Globus pallidus (tissue), 1 donor: ENCODE measurements at places on chromosomes 3 and 15.

DNA sequence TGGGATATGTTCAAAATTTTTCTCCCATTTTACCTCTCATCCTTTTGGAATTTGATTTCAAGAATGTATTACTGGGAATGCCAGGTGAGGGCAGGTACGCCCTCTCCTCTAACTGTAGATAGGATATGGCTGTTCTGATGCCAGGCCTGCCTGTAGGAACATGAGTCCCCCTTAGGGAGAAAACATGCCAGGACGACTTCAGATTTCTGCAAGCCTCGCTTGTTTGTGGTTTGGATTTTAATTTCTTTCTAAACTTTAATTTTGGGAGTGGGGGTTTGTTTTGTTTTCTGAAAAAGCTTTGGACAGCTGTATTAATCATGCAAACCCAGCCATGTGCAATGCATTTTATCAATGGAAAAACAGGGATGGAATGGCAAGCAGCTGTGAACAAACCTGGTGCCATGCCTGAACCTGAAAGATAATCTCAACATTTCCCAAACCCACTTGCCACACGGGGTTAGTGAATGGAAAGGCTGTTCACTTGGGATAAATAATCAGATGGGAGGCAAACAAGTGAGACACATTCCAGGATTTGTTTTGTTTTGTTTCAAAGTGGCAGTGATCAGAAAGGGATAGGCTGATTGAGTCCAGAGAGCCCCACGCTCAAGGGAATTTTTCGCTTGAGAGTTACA lies 207.6 kb downstream of the GAP43 start:
- DNase-seq, result no peak

GRCh38 chr3:24264011-24264410 lies 230.6 kb downstream of the THRB start:
- DNase-seq, result no peak

- peak; percentile 17 for DNase-seq
Measured at GRCh38 chr3:192570821-192571791, 156.2 kb downstream of the FGF12 start.

- DNase-seq, result no peak
Measured at GRCh38 chr15:58019503-58020376, 45.8 kb downstream of the ALDH1A2 start.

- DNase-seq, result no peak
Measured at GRCh38 chr15:58260205-58260724, 122.1 kb downstream of the AQP9 start.

- DNase-seq, result peak; percentile 33
Measured at GRCh38 chr3:11509173-11510000, 134.3 kb downstream of the VGLL4 start.
